ENCODE measurements at places on chromosomes 13 and 19. TPM values are rescaled to one million over a fixed set of nuclear protein-coding genes. Genes with fewer than 3 reads are reported as not detected.

Gene LRRC4B
- not detected for total RNA-seq

Gene NPAS1
- 0.35 TPM for total RNA-seq

Gene SIGLEC12
- total RNA-seq = not detected

Gene PCDH9
- total RNA-seq = 0.08 TPM

Gene TARM1
- total RNA-seq = not detected

Gene MIDN
- 30.3 TPM for total RNA-seq

Gene ZNF442
- total RNA-seq = 2.5 TPM

Gene ING1
- total RNA-seq = 29.4 TPM

Gene IZUMO1
- total RNA-seq = not detected

Gene URAD
- total RNA-seq = not detected

Gene DIAPH3
- total RNA-seq = not detected

Gene STAP2
- 0.86 TPM for total RNA-seq

Gene MEDAG
- total RNA-seq = not detected

Gene ICAM4
- total RNA-seq = 1.3 TPM

Gene NFKBIB
- total RNA-seq = 23.9 TPM

Gene POU4F1
- total RNA-seq = not detected

- DNase-seq = no peak
Observed at GRCh38 chr13:43544631-43545030, 242.1 kb downstream of the ENOX1 start.

- no peak for DNase-seq
Observed at GRCh38 chr13:33213797-33214196, 71.8 kb downstream of the STARD13 start.

DNA sequence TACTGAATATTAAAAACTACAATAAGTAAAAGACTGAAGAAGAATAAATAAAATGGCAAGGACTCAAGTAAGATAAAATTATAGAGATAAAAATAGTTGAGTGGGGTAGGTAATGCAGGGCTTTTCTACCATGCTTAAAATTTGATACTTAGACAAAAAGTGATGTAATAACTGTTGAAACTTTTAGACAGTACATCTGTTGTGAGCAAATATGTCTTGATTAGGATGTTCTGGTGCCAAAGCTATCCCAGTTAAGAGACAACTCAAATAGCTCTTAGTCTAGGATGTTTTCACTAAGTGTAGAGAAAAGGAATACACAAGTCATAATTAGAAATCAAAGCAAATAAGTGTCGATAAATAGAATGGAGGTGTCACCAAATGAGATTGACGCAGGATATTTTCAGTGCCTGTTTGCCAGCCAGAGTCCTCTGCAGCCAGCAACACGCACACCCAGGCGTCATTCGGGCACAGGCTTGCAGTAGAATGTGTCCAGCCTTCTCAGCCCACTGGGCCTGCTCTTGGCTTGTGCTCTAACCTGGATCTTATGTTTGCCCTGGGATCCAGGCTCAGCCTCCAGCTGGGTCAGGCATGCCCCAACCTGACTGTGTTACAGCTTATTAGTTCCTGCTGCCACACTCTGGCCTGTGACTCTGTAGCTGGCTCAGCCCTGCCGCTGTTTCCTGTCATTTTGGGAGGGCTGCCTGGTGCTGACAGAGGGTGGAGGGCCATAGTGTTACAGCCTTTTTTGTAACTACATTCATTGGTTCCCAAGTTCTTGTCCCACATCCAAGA, 766.2 kb downstream of the PCDH17 start:
- DNase-seq = no peak

- no peak for DNase-seq
Observed at GRCh38 chr13:31625115-31625514, 114.2 kb upstream of the RXFP2 start.

DNA sequence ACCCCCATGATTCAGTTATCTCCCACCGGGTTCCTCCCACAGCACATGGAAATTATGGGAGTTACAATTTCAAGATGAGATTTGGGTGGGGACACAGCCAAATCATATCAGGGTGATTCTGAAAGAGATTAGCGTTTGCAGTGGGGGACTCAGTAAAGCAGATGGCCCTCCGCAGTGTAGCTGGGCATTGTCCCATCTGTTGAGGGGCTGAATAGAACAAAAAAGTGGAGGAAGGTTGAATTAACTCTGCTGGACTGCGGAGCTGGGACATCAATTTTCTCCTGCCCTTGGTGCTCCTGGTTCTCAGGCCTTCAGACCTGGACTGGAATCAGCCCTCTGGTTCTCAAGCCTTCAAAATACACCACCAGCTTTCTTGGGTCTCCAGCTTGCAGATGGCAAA, 55.2 kb upstream of the CACNA1A start:
- DNase-seq = no peak

- DNase-seq = no peak
Observed at GRCh38 chr13:60348097-60348496, 48.9 kb upstream of the TDRD3 start.

DNA sequence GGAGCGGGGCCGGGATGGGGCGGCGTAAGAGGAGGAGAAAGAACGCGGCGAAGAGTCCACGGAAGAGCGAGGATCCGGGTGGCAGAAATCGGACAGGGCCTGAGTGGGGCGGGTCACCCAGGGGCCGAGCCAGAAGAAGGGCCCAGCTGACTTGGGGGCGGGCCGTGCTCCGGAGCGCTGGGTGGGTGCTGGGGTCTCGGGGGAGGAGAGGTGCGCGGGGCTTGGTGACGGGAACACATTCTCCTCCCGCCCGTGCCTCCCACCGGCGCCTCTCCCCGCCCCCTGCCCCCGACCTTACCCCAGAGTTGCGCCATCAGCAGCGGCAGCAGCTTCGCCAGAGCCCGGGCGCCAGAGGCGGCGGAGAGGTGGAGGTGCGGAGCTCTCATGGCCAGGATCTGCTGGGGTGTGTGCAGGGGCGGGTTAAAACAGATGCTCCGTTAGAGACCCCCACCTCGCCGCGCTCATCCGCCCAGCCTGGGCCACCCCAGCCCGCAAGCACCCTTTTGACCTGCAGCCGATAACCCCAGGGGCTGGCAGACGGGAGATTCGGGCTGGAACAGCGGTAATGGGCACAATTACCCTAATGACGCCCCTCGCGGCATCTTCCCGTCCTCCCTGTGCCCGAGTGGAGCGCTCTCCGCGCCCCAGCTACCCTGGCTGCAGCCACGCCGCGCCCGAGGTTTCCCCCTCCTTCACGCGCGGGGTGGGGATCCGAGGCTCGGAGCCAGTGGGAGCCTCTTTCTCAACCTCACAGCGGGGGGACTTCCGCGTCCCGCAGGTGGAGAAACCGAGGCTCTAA, 565 bp downstream of the KLK10 start:
- no peak for DNase-seq

GRCh38 chr13:100138859-100139491, 50.1 kb downstream of the PCCA start:
- DNase-seq = no peak

- no peak for DNase-seq
Observed at GRCh38 chr13:43196086-43196621, 172.8 kb downstream of the DNAJC15 start.

- no peak for DNase-seq
Observed at GRCh38 chr19:8529369-8530006, 15.5 kb upstream of the ZNF414 start.

DNA sequence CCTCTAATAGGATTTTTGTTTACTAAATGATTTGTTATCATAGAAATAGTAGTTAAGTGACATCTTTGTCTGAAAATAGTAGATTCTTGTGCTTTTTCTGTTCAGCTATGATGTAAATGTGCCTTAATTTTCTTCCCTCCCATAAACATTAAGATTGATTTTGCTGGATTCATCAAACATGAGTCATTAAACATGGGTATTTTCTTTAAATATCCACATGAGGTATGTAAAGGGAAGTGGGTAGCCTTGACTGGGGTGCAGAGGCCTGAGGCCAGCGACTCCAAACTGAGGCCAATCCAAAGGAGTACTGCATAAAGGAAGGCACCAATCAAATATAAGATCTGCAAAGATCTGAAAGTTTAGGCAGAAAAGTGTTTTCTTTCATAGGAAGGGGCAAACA, 3.7 kb downstream of the ZNF136 start:
- no peak for DNase-seq

- DNase-seq = peak; percentile 18
Observed at GRCh38 chr19:4969772-4970531, 1.0 kb downstream of the KDM4B start.

DNA sequence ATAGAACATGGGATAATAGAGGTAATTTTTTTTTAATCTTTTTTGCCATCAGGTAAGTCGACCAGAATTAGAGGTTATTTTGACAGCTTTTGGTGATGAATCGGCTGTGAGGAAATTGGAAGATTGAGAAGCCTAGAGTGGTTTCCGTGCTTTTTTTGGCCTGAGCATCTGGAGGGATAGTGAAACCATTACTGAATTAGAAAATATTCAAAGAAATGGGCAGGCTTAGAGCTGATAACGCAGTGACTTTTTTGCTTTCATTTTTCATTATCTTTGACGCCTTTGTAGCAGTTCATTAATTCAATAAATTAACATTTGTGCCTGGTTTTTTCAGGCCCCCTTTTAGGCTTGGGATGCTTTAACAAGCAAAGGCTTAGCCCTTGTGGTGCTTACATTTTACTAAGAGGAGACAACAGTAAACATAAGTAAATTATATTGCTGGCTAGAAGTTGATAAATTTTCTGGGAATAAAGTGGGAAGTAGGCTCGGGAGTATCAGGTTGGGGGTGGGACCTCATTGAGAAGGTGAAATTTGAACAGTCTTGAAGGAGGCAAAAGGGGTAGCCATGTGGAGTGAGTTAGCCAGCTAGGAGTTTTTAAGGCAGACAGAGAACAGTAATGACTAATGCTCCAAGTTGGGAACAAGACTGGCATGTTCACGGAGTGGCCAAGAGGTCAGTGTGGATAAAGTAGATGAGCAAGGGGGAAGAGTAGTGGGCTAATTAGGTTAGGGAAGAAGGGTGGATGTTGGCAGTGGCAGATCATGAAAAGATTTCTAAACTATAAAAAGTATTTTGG, 36.5 kb downstream of the GTF2F2 start:
- no peak for DNase-seq

DNA sequence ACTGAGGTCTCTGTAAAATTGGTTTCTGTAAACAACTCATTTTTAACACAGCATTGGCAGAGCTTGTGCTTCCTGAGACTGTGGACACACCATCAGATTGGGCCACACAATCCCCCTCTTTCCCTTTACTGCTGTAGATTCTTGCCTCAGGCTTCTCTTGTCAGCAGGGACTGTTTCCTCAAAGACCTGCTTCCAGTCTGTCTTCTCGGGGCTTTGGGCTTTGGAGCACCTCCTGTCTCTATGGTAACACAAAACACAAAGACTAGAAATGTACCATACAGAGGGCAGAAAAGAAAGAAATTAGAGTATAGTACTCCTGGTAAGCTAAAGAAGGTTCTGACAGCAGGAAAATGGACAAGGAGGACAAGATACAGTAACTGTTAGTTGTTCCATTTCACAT, 484.5 kb downstream of the DIAPH3 start:
- no peak for DNase-seq

DNA sequence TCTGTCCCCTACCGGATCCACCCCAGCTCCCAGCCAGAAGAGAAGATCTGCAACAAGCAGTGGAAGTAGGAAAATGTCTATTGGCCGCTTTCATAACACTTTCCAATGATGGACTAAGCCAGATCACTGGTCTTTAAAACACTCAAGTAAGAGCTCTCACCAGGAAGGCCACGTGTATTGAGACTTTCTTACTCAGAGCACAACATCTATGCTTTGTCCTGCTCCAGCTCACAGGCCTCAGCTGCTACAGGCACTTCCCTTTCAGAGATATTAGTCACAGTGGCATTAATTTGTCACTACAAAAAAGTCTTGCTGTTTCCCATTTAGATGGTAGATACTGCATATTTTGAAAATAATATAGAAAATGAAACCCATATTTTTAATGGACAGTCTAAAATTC, 164.2 kb downstream of the ABCC4 start:
- no peak for DNase-seq

DNA sequence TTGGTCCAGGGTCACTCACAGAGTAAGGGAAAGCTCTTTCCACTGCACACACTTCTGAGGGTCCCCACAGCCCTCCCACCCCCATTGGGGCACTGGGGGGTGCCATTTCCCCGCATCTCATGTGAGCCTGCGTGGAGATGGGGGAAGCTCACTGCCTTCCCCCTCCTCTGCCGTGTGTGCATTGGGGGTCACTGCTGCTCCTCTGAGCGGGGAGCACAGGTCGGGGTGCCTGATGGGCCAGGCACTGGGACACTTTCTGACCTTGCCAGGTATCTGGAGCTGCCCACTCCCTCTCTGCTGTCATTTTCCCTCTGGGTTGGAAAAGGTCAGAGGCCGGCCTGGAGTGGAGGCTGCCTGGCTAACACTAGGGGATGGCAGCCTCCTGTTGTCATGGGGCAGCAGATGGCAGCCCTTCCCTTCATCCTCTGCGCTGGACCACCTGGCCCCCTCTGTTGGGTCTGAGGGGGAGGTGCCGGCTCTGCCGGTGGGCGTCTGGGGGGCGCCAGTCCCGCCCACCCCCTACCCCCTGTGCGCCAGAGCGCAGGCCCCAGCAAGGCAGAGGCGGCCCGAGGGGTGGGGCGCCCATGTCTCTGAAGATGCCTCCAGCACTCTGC, 9.1 kb downstream of the SSBP4 start:
- DNase-seq = no peak

GRCh38 chr13:112658808-112659207, 31.0 kb upstream of the ATP11A start:
- no peak for DNase-seq

GRCh38 chr13:33233547-33233946, 52.0 kb downstream of the STARD13 start:
- no peak for DNase-seq

- no peak for DNase-seq
Observed at GRCh38 chr13:73857106-73857505, 277.1 kb downstream of the KLF12 start.

GRCh38 chr13:72760189-72760588, 21.5 kb downstream of the DIS3 start:
- no peak for DNase-seq

DNA sequence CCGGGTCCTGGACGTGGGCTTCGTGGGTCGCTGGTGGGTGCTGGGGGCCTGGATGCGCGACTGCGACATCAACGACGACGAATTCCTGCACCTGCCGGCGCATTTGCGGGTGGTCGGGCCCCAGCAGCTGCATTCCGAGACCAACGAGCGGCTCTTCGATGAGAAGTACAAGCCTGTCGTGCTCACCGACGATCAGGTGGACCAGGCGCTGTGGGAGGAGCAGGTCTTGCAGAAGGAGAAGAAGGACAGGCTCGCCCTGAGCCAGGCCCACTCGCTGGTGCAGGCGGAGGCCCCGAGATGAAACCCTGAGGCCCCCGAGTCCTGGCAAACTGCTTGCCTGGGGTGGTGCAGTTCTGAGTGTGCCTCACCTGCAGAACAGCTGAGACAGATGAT, 787 bp downstream of the TIMM29 start:
- DNase-seq = no peak

DNA sequence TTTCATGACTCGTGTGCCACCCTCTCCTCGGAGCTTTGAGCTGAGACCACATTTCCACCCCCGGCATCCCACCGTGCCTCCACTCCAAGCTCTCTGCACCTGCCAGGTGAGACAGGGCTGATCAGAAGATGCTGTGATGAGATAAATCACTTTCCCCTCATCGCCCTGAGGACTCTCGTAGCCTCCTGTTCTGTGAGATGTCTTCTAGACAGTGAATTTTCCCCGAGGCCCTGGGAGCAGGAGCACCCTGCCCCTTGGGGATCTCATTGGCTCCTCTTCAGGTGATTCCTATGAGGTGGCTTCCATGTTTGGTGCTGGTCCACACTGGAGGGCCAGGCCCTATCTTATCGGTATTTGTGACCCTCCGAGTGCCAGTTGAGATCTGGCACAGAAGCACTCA, 154.0 kb upstream of the TSHZ3 start:
- no peak for DNase-seq

GRCh38 chr13:27276188-27276587, 5.6 kb downstream of the RASL11A start:
- DNase-seq = no peak
